NCI-H2081 (cell line): ENCODE measurements at places on chromosomes 3 and 15.
A peak's percentile ranks its signal among the peaks of the same experiment; 100 is the strongest.

DNA sequence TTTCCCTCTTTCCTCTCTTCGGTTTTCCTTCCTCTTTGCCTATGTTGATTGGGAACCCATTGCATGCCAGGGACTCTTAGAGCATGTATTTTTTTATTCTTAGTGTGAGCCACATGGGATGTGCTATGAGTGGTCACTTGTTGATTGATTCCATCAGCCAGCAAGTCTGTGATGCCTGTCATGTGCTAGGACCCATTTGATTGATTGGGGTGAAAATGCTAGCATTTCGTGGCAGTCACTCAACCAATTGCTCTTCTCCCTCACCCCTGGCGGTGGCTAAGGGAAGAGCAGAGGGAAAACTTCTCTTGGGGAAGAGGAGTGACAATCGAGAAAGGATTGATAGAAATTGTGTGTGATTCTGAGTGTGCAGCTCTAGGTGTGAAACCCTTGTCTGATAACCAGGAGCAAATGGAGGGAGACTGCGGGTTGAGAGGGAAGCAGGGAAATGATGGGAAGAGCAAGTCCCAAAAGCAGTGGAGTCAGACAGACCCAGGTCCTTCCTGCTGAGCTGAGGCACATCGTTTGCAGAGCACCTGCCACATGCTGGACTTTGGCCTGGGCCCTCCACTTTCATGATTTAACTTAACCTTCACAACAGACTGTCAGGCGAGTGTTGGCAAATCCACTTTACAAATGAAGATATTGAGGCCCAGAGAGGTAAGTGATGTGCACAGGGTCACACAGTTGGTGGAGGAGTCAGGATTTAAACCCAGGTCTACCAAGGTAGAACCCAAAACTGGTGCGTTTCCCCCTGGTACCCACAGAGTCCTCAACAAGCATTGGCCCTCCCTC lies 40.0 kb downstream of the SLC6A11 start:
- DNase-seq = no peak

- no peak for DNase-seq
Measured at GRCh38 chr15:27091270-27091940, 120.4 kb downstream of the GABRG3 start.

GRCh38 chr3:173217127-173217526 lies 76.1 kb upstream of the SPATA16 start:
- DNase-seq = no peak

- no peak for DNase-seq
Measured at GRCh38 chr3:42823351-42823750, 14.1 kb downstream of the ACKR2 start.

DNA sequence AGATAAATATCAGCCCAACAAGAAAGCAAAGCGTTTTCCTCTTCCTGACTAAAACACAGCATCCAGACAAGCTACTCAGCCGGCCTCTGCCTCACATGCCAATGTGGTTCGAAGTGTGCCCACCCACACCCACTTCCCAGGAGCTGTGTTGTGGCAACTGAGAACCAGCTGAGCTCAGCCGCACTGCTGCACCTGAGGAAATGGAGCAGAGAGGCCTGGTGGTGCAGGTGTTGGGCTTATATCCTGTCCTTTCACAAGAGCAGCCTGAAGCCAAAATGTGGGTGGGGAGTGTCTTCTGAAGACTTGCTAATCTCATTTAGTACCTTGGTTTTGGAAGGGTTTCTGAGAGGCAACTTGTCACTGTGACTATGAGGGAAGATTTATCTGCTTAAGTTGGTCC lies 23.0 kb upstream of the RETNLB start:
- DNase-seq = no peak

- DNase-seq = no peak
Measured at GRCh38 chr15:29731865-29732264, 90.4 kb downstream of the TJP1 start.

- no peak for DNase-seq
Measured at GRCh38 chr3:66483409-66483906, 17.4 kb downstream of the LRIG1 start.

- peak; percentile 44 for DNase-seq
Measured at GRCh38 chr15:81049835-81050234, 49.1 kb downstream of the TLNRD1 start.

DNA sequence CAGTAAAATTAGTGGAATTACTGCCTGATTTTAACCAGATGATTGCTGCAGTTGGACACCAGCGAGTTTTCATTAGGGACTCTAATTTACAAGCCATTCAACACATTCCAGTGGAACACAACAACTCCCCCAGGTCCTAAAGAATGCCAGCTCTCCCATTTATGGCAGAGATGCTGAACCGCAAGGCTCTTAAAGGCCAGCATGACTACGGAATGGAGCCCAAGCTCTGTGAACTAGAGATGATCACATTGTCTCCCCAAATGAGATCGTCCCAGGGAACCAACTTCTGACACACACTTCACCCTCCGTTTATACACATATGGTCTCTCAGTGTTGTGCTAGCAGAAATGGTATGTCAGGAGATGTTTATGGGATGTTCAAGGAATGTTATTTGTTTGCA lies 446.2 kb upstream of the NR2F2 start:
- DNase-seq = no peak

DNA sequence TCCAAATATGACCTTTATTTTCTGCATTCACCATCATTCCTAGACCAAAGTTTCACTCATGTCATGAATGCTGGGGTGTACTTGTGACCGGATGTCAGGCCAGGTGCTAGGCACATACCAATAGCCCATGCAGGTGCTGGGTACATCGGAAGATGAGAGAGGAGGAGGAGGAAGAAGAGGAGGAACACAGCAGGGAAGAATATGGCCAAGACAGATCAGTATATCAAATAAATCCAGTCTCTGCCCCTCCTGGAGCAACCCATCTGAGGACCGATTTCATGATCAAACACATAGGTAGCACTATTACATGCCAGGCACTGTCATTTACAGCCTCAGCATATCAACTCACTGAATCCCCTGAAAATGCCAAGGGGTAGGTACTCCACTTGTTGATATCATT lies 3.0 kb upstream of the WNT7A start:
- no peak for DNase-seq

- DNase-seq = no peak
Measured at GRCh38 chr15:63260791-63261190, 16.6 kb upstream of the APH1B start.

- no peak for DNase-seq
Measured at GRCh38 chr3:172305552-172305951, 142.7 kb downstream of the GHSR start.
